ENCODE measurements at places on chromosomes 1 and 21.

GRCh38 chr1:2644591-2645101 lies 11.8 kb upstream of the MMEL1 start:
- no peak for DNase-seq

GRCh38 chr1:60950224-60951063 lies 131.9 kb upstream of the NFIA start:
- DNase-seq = no peak

DNA sequence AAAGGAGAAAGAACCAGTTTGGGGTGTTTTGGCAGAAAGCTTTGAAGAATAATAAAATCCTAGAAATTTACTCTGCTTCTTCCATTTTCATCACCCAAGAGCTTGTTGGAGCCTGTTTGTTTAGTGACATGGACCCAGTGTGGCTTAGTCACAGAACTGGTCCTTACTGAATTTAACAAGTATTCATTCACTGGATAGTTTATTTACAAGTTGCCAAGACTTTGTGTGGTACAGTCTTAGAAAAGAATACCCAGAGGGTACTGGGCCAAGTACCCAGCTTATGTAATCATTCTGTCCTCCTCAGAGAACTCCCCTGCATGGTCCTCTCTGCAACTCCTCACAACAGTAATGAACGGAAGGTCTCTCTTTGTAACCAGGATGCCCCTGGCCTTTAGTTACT lies 16.4 kb downstream of the RAB4A start:
- no peak for DNase-seq

DNA sequence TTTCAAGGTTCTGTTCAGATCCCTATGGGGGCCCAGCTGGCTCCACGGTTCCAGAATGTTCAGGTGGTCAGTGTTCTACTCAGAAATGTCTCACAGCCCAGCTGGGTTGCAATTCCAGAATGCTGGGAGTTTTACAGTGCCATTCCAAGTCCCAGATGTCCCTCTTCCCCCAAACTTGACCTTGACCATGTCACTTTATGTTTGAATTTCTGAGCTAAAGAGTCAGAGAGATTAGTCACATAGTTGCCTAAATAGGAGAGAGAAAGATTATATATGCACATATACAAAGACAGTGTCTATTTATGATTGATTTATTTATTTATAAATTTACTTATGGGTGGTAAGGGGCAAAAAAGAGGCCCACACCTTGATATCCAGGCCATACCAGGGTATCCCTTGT lies 2.5 kb downstream of the GPR3 start:
- no peak for DNase-seq

DNA sequence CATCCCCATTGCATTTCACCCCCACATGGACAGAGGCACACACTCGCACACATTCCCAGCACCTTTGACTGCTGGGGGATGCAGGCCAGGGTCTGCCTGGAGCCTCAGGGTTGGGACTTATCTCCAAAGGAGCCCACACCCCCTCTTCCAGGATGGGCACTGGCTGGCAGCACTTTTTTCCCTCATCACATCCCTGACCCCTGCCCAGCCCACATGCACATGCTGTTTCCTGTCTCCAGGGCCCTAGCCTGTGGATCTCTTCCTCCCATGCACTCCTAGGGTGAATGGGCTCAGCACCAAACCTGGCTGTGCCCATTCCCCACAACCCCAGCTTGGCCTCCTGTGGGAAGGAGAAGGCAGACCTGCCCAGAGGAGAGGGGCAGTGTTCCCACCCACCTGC lies 59.3 kb downstream of the STUM start:
- no peak for DNase-seq

DNA sequence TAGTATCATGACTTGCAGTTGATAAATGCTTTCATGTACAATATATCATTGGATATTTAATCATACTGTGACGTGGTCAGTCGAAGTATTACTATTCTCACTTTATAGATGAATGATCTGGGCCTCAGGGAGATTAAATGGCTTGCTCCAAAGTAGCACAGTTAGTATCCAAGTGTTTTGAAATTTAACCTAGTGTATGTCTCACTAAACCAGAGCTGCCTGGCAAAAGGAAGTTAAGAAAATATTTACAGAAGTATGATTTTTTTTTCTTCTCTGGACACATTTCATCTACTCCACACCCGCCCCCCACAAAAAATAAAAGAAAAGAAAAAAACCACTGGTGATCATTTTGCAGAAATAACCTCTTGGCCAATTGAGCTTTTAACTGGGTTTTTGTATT lies 71.9 kb upstream of the CXADR start:
- DNase-seq = no peak

DNA sequence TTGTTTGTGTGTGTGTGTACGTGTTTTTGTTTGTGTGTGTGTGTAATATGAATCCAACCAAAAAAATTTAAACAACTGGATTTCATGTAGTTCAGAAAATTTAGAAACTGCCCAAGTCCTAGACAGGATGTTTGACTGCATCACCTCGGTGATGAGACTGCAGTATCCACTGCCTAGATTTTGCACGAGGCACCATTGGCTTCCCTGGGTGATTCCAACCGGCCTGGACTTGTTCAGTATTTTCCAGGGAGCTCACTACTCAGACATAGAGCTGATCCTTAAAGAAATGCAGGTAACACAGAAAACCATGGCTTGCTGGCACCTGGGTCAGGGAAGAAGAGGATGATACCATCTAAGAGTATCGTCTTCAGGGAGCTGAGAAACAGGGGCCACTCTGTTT lies 18.2 kb upstream of the KCNK2 start:
- DNase-seq = no peak

GRCh38 chr1:204837440-204838084 lies 33.1 kb upstream of the NFASC start:
- no peak for DNase-seq

DNA sequence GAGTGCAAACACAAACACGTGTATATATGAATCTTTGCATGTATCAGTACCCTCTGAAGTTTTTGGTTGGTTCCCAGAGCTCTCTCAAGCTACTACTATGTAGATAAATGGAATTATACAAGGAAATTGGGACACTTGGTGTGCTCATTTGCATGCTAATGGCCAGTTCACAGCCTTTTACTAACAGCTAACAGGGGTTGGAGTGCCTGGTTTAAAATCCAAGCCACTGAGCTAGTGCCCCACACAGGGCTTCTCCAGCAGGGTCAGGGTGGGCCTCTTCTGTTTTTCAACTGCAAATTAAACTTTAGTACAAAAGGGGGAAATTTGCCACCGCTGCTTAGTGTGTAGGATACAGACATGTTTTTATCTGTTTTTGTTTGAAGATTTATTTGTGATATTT lies 121.0 kb downstream of the ATP5PO start:
- no peak for DNase-seq

DNA sequence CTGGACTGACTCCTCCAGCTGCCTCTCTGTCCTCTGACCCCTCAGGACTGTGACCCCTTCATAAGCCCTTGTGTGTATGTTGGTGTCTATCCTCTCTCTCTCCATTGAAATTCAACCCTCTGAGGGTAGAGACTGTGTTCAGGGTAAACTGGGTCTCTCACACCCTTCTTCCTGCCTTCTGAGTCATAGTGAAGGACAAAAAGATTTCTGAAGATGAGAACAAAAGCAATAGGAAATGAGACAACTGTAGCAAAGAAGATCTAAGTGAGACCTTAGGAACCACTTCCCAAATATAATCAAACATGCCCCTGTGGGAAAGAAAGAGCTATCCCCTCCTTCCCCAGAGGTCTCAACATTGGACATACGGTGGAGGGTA lies 16.9 kb downstream of the NUAK2 start:
- DNase-seq = no peak

- no peak for DNase-seq
These were observed 37.5 kb downstream of the NEXN start for GRCh38 chr1:77925956-77926355.

GRCh38 chr1:226126824-226127569 lies 59.5 kb downstream of the ACBD3 start:
- no peak for DNase-seq

- DNase-seq = no peak
These were observed 599.4 kb upstream of the PBX1 start for GRCh38 chr1:163959622-163960021.

- DNase-seq = no peak
These were observed 66.6 kb downstream of the TRIM11 start for GRCh38 chr1:228339766-228340685.

DNA sequence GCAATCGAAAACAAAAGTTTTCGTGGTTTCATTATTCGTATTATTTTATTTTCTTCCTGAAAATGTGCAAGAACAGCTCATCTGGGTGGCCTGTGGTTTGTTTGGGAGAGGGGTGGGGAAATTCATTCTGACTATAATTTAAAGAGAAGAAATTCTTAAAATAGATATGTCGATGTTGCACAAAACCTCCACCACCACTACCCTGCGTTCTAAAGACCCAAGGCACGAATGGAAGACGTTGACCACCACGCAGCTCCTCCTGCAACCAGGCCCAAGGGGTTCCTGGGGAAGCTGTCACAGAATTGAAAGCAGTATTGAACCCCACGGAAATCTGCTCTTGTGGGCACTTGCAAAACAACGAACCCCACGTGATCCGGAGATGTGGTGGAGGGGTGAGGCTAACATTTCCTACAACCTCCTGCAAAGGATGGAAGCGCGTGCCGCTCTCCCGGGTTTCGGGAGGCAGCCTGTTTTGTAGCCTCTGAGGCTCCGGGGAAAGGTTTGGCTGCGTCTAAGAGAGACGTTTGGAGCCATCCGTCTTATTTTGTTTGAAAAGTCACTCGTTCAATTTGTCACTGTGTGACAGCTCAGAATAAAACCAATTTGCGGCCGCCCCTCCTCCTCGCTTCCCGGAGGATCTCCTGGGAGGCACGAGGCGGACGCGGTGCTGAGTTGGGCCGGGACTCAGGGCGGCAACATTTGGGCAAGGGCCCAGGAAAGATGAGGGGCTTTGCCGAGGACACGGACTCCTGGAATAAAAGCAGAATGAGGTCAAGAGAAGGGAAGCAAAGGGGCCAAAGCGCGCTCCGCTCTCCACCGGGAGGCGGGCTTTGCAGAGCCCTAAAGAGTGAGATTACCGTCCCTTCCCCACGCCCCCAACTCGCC lies 810 bp upstream of the HLX start:
- DNase-seq = no peak

- DNase-seq = no peak
These were observed 59.6 kb upstream of the PRDX6 start for GRCh38 chr1:173417563-173417962.

GRCh38 chr1:183043872-183044854 lies 20.9 kb downstream of the LAMC1 start:
- DNase-seq = no peak

DNA sequence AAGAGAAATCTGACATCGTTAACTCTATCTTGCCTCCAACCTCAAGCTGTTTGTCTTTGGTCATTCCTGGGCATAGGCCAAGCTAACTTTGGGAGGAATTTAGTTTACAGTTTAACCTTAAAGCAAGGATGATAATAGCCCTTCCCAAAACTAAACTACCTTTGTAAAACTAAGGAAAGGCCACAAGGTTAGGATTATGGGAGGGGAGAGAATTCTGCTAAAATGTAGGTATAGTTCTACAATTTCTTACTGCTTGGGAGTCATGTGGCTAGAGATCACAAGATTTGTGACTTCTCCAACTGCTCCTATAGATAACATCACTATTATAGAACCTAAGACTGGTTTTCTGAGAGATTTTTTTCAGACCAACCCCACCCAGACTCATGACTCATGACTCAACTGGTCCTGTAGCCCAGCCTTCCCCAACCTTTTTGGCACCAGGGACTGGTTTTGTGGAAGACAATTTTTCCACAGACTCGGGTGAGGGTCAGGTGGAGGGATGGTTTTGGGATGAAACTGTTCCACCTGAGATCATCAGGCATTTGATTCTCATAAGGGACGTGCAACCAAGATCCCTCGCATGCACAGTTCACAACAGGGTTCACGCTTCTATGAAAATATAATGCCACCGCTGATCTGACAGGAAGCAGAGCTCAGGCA lies 70.7 kb upstream of the MUTYH start:
- DNase-seq = no peak

- DNase-seq = no peak
These were observed 105.8 kb downstream of the ADARB1 start for GRCh38 chr21:45180246-45180599.

GRCh38 chr1:116262207-116262994 lies 110.6 kb upstream of the ATP1A1 start:
- DNase-seq = no peak

GRCh38 chr1:230127105-230128054 lies 60.3 kb downstream of the GALNT2 start:
- no peak for DNase-seq

- no peak for DNase-seq
These were observed 51.1 kb downstream of the HSF2BP start for GRCh38 chr21:43608225-43608624.

- DNase-seq = no peak
These were observed 291.9 kb downstream of the DSCAM start for GRCh38 chr21:40555021-40555528.

- DNase-seq = no peak
These were observed 240.3 kb downstream of the RYR2 start for GRCh38 chr1:237282208-237282783.

GRCh38 chr1:46790446-46791101 lies 8.3 kb upstream of the CYP4B1 start:
- no peak for DNase-seq

- DNase-seq = no peak
These were observed 21.8 kb downstream of the MIS18A start for GRCh38 chr21:32256873-32257620.

GRCh38 chr1:220631238-220631815 lies 58.8 kb upstream of the C1orf115 start:
- DNase-seq = no peak

- no peak for DNase-seq
These were observed 10.6 kb upstream of the SLC19A1 start for GRCh38 chr21:45552696-45553391.

DNA sequence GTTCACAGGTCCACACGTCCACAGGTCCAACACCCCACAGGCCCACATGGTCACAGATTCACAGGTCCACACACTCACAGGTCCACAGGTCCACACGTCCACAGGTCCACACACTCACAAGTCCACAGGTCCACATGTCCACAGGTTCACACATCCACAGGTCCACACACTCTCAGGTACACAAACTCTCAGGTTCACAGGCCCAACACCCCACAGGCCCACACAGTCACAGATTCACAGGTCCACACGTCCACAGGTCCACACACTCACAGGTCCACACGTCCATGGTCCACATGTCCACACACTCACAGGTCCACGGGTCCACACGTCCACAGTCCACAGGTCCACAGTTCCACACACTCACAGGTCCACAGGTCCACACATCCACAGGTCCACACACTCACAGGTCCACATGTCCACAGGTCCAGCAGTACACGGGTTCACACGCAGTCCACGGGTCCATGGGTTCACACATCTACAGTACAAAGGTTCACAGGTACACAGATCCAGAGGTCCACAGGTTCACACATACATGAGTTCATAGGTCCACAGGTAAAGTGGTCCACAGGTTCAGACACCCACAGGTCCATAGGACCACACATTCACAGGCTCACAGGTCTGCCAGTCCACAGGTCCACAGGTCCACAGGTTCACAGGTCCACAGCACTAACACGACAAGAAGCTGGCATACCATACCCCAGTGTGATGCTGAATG lies 39.3 kb upstream of the COL6A2 start:
- DNase-seq = no peak

Measured in activated CD8-positive, alpha-beta memory T cell treated with anti-CD3 and anti-CD28 coated beads for 1 hour (primary cell).